T-cell (primary cell): ENCODE measurements at places on chromosomes 2 and 18.

DNA sequence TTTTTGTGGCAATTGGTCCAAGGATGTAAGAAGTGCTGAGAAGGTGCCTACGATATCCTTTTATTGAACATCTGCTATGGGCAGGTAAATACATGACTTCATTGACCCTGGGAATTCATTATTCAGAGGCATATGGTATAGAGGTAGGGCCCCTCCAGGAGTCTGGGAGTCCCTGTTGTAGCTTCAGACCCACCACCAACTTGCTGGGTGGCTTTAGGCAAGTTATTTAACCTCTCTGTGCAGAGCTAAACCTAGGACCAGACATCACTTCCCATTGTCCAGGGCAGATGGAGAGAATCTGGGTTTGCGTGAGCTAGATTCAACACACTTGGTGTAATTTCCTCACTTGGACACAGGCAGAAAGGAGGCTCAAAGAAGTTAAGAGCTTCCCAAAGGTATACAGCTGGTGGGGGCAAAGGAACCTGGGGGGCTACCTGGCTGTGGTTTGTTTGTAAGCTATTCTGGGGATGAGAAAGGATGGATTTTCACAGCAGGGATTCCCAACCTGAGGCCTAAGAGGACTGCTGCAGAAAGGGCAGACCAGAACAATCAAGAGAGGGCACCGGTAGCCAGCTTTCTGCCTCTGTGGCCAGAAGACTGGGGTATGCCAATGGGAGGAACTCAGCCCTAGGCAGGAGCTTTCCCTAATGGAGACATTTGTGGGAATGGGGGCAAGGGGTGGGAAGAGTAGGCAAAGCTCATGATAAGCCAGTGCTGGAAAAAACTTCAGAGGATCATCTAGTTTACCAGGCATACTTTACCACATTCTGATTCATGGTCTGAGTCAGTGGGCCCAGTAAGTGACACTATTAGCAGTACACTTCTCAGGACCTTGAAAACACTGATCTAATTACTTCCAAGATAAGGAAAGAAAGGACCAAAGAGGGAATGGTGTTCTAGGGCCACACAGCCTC is 102.7 kb upstream of the SMAD2 start:
- H3K36me3 ChIP-seq, result no peaks in the 10 kb centered on the region
- H3K4me3 ChIP-seq, result no peak overlapping the region
- H3K27ac ChIP-seq, result no peak overlapping the region
- H3K4me1 ChIP-seq, result no peaks in the 10 kb centered on the region
- no peak for DNase-seq

DNA sequence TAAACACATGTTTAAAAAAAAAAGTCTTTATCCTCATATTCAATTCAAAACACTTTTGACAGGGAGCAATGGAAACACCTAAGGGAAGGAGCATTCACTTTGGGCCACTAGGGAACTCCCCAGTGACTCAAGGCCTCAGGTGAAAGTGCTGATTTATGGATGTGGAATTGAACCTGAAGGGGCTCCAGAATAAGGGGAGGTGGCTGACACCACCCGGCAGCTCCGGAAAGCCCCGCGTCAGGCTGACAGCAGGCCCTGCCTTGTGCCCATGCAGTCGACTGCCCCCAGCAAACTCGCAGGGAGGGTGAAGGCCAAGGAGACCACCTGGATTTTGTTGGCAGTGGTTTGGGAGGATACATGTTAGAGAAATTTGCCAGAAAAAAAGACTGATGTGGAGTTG is 275.3 kb upstream of the NCKAP5 start:
- H3K4me1 ChIP-seq, result no peaks in the 10 kb centered on the region
- H3K36me3 ChIP-seq, result no peaks in the 10 kb centered on the region
- H3K4me3 ChIP-seq, result no peak overlapping the region
- no peaks in the 10 kb centered on the region for H3K27me3 ChIP-seq

DNA sequence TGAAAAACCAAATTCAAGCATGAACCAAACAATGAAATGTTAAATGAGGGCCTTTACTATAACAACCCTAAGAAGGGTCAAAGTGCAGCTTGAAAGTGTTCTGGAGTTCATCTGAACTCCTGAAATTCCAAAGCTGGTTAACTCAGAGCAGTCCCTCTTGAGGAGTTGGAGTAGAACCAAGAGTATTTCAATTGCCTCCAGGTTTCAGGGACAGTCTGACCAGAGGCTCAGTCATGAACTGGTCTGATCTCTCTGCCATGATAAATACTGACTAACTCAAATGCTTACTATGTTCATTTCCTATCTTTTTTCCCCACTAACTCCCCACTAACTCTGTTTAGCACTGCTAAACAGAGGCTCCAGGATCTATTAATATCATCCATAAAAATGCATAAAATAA is 2.7 kb downstream of the STARD7 start:
- peak overlapping the region; percentile 11 for H3K27ac ChIP-seq
- H3K4me3 ChIP-seq, result no peak overlapping the region
- DNase-seq, result no peak
- H3K27me3 ChIP-seq, result no peaks in the 10 kb centered on the region
- H3K36me3 ChIP-seq, result no peaks in the 10 kb centered on the region

DNA sequence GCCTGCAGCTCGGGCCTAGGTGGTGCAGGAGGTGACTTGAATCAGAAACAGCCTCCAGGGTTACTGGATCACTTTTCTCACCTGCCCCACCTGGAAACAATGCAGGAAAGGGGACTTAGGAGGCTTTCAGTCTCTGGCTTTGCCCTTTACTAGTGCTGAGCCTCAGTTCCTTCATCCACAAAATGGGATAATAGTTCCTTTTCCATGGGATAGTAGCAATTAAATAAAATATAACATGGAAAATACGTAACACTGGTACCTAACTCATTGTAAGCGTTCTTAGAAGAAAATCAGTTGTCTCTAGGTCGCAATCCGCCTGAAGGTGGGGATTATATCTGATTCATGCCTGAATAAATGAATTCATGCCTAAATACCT is 112.6 kb upstream of the STPG4 start:
- H3K27me3 ChIP-seq, result no peaks in the 10 kb centered on the region
- H3K27ac ChIP-seq, result no peak overlapping the region
- peaks cover 9% of the 10 kb centered on the region for H3K4me1 ChIP-seq
- no peak for DNase-seq
- H3K4me3 ChIP-seq, result no peak overlapping the region
